ENCODE measurements at places on chromosomes 7 and 10.

DNA sequence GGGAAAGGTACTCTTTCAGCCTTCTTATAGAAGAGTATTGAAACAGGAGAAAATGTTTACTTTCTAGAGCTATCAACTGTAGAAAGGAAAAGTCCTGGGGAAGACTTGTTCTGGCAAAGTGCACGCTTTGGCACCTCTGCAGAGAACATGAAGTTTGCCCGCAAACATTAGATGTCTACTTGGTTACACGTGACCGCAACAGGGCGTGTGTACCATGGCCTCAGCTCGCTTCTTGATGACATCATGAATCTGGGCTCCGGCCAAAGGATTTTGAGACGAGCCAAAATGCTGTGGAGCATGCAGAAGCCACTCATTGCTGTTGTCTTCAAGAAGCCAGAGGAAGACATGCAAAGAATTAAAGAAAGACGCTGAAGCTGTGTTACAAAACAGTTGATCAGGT is 8.6 kb upstream of the TAS2R60 start:
- no peak for DNase-seq

DNA sequence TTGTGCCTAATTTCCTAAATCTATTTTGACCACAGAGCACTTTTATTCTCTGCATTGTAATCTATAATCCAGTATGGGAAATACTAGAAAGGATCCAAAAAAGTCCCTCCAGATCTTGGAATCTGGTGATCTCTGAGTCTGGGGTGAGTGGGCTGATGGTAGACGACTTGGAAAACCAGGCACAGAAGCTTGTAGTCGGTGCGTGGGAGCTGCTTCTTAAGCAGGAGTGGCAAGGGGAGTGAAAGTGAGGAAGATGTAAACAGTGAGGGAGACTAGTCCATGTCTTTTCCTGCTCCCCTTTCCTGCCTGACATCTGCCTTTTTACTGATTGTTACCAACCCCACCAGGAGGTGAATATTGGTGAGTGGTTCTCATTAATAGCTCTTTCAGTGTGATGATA is 6.8 kb downstream of the AUTS2 start:
- DNase-seq, result no peak

GRCh38 chr7:81081616-81082015 is 162.8 kb upstream of the SEMA3C start:
- no peak for DNase-seq

GRCh38 chr7:121419201-121420148 is 23.4 kb upstream of the FAM3C start:
- DNase-seq, result no peak

DNA sequence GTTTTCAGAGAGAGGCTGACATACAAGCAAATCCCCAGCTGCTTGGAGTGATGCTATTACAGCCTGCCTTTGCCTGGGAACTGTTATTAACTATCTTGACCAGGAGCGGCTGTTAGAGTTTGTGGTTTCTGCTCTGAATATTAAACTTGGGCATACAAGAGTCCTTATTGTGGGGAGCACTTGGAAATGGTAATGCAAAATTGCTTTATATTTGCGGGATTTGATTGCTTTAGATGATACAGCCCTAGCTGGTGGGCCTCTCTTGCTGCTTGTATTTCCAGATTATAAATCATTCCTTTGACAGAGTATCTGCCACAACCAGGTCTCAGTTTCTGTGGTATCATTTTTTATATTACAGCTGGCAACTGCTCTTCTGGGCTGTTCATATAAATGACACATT is 101.9 kb upstream of the FAM204A start:
- no peak for DNase-seq

DNA sequence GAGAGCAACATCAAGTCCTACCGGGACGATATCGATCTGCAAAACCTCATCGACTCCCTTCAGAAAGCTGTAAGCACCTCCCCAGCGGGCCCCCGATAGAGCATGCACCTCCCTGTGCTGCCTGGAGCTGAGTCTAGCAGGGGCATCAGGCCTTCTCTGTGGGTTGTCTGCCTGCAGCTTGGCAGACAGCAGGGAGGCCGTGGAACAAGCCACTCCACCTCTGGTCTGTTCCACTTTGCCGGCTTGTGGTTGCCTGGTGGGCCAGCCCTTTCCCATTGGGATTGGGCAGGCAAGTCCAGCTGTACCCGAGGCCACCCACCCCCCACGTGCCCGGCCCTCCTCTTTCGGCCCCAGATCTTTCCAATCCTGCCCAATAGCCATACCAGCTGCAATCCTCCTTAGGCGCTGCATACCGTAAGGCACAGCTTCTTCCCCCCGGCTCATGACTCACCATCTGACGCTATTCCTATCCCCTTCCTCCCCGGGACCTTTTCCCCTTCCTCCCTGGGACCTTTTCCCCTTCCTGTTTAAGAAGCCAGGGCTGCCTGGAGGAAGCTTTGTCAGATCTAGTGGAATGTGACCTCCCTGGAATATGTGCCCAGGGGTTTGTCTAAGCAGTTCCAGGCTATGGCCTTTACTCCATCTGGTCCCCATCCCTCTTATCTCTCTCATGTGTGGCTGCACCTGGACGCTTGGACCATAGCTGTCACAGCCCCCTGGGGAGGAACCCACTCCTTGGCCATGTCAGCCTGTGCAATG is 28.1 kb upstream of the SH2D4B start:
- peak; percentile 58 for DNase-seq

- no peak for DNase-seq
Measured at GRCh38 chr7:37234334-37234733, 214.3 kb downstream of the ELMO1 start.

- no peak for DNase-seq
Measured at GRCh38 chr7:8216334-8216690, 45.7 kb downstream of the ICA1 start.

- DNase-seq, result no peak
Measured at GRCh38 chr7:90931986-90932916, 332.0 kb upstream of the FZD1 start.

DNA sequence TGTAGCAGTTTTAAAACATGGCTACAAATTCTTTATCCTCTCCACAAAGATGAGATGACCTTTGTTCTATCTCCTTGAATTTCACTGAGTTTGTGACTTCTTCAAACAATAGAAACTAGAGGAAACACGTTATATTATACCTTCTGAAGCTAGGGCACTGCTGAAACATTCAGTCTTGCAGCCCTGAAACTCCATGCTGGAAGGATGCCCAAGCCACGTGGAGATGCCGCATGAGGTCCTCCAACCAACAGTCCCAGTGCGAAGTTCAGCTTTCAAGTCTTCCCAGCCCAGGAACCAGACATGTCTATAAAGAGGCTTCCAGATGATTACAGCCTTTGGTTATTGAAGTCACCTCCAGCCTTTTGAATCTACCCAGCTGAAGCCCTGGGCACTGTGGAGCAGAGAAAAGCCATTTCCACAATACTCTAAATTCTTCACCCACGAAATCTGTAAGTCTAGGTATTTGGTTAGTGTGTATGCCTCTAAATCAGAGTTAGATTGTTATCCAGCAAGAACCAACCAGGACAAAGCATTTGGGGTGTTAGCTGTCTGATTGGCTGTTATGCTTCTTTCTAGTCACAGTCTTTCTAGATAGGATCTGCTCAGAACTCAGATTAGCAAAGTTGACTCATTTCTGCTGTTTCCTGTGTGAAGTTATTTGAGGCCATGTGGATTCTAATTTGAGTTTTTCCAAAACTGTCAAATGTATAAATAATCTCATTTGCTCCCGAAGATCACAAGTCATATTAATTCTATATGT is 186.5 kb upstream of the TMEM72 start:
- no peak for DNase-seq

DNA sequence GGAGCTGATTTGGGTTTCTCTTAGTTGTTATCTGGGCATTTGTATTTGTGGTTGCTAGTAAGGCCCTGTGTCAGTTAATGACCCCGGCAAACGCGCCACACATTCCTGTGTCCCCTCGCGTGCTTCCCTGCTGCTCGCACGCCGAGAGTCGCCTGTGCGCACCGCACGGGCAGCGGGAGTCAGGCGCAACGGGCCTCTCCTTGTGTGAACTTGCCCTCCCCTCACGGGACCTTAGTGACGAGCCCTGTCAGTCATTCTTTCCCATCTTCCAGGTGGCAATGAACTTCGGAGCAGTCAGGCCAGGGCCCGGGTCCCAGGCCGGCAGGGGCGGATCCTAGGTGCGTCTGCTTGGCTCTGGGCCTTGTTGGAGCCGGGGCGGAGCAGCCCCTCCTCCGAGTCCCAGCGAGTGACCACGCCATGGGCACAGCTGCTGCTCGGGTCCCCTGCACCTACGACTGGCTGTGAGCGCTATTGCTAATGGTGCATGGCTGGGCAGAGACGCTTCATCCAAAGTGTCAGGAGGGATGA is 12.4 kb upstream of the PRKAR1B start:
- DNase-seq, result peak; percentile 50

GRCh38 chr7:112069879-112070321 is 136.3 kb downstream of the DOCK4 start:
- no peak for DNase-seq

DNA sequence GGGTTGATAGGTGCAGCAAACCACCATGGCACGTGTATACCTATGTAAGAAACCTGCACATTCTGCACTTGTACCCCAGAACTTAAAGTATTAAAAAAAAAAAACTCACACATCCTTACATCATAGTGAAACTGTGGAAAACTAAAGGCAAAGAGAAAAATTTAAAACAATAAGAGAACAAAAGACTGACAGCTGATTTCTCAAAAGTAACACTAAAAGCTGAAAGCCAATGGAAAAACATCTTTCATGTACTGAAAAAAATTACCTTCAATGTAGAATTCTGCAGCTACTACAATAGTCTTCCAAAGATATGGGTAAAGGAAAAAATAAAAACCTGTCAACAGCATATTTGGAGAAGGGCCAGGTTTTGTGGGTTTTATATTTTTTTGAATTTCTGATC is 729.1 kb upstream of the NRP1 start:
- no peak for DNase-seq

GRCh38 chr10:64159910-64160872 is 639.0 kb downstream of the REEP3 start:
- no peak for DNase-seq

DNA sequence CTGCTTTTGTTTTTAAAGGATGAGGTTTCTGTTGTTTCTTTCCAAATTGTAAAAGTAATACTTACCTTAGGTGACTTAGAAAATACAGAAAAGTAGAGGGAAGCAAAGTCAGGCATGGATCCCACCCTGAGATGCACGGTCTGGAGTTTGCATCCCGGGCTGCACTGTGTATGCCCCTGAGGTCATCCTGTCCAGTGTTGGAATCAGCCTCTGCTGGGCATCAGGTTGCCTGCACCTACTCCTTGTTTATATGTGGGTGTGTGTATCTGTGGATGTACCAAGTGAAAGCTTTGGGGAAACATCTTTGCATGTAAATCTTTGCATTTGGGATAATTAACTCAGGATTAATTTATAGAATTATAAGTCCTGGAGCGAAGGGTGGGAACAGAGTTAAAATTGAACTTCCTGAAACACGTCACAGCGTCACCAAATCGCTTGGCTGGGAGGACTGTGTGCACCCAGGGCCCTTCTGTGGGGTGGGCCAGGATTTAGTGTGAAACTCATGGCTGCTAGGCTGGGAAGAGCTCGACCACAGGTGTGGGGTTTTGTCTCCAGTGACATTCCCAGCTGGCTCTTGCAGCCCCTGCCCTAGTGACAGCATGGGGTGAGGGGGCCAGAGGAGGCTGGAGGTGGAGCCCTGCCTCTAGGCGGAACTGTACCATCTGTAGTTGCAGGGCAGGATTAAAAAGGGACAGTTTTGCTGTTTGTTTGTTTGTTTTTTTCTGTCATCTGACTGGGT is 27.9 kb downstream of the GTF2IRD1 start:
- no peak for DNase-seq

DNA sequence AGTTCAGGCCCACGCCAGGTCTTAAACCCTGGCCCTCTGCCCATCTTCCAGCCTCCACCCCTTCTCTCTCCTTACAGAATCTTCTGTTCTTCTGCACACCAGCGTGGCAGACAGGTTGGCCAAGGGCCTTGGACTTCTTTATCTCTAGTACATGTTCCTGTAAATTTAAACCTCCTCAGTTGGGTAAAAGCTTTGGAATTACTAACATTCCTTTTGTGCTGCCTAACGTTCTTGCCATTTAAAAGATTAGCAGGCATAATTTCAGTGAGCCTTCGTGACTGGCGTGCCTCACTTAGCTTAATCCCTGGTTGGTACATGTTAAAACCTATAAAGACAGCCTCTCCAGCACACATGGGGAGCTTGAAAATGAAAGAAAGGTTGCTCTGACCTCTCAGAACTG is 192.2 kb downstream of the CUX1 start:
- DNase-seq, result no peak

GRCh38 chr7:118642396-118642795 is 417.9 kb downstream of the ANKRD7 start:
- no peak for DNase-seq

DNA sequence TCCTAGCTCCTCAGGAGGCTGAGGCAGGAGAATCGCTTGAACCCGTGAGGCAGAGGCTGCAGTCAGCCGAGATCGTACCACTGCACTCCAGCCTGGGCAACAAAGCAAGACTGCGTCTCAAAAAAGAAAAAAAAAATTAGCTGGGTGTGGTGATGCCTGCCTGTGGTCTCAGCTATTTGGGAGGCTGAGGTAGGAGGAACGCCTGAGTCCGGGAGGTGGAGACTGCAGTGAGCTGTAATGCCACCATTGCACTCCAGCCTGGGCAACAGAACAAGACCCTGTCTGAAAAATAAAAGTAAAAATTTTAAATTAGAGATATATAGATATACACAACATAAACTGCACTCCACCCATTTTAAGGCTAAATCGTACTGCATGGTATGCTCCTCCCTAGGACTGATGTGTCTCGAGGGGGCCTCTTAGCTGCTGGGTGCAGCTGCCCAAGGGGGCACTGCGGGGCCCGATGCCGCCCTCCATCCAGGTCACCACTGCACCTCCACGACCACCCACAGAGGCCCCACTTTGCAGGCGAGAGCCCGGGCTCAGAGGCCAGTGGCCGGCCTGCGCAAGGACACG is 40.9 kb upstream of the FOXK1 start:
- DNase-seq, result no peak

DNA sequence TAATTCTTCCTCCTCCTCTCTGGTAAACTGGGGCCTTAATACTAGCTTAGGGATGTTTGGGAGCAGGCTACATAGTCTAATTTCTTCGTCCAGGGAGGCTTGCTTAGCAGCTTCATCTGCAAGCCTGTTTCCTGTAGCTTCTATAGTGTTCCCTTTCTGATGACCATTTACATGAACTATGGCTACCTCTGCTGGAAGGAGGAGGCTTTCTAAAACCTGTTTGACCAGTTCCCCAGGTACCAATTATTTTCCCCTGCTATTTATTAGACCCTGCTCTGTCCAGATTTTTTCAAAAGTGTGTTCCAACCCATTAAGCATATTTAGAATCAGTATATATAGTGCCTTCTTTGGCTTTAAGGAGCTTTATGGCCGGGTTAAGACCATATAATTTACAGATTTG is 38.8 kb upstream of the DNAH11 start:
- DNase-seq, result no peak

- no peak for DNase-seq
Measured at GRCh38 chr10:71211775-71212317, 524 bp upstream of the UNC5B start.

- DNase-seq, result no peak
Measured at GRCh38 chr10:124534231-124534798, 72.7 kb downstream of the LHPP start.

GRCh38 chr10:69073736-69074364 is 14.1 kb upstream of the SRGN start:
- DNase-seq, result no peak

- DNase-seq, result no peak
Measured at GRCh38 chr7:130865408-130866236, 131.6 kb upstream of the KLF14 start.

GRCh38 chr7:65338346-65338745 is 35.3 kb upstream of the ZNF92 start:
- no peak for DNase-seq

- DNase-seq, result no peak
Measured at GRCh38 chr7:67487316-67487715, 490.7 kb downstream of the TYW1 start.

All from activated effector memory CD4-positive, alpha-beta T cell treated with anti-CD3 and anti-CD28 coated beads, Interleukin-2, amount 50 U/mL, for 16 hours (primary cell).